ENCODE measurements at places on chromosomes 4 and X. TPM values are rescaled to one million over a fixed set of nuclear protein-coding genes. Genes with fewer than 3 reads are reported as not detected.

The CCDC110 gene
- 1.2 TPM for total RNA-seq

The MAGED4B gene
- total RNA-seq: 150 TPM

The AADAT gene
- total RNA-seq: 10.3 TPM

The TMSB15B gene
- 6.3 TPM for total RNA-seq

The LEF1 gene
- total RNA-seq: 16.6 TPM

The ANOS1 gene
- total RNA-seq: 15.3 TPM

The ARHGEF38 gene
- total RNA-seq: not detected

The XAGE1A gene
- not detected for total RNA-seq

The MAGEA1 gene
- total RNA-seq: not detected

The KLF8 gene
- total RNA-seq: 6.8 TPM

The MAGEE1 gene
- 3.9 TPM for total RNA-seq

The ITGB1BP2 gene
- total RNA-seq: 3.2 TPM

The ENOX2 gene
- total RNA-seq: 11.1 TPM

The XG gene
- total RNA-seq: 0.30 TPM

The DACH2 gene
- 0.16 TPM for total RNA-seq

The DGKK gene
- 0.05 TPM for total RNA-seq

The S100G gene
- total RNA-seq: not detected

The F8 gene
- total RNA-seq: 2.5 TPM

The BRS3 gene
- not detected for total RNA-seq

The CFP gene
- 0.17 TPM for total RNA-seq

The PRKG2 gene
- 0.29 TPM for total RNA-seq

The XK gene
- total RNA-seq: 0.17 TPM

The DDIT4L gene
- 0.14 TPM for total RNA-seq

The PAGE4 gene
- total RNA-seq: not detected

The PWWP3B gene
- total RNA-seq: 3.1 TPM

The UGT2B15 gene
- total RNA-seq: not detected

The GPR50 gene
- 1.00 TPM for total RNA-seq

The PITX2 gene
- total RNA-seq: 4.2 TPM

The MAGEB1 gene
- total RNA-seq: not detected

The DUSP21 gene
- not detected for total RNA-seq

The AVPR2 gene
- total RNA-seq: not detected

The SMR3B gene
- not detected for total RNA-seq

Measured in astrocyte (in vitro differentiated cells and primary cell).